ENCODE measurements at places on chromosomes 4 and X.

GRCh38 chr4:158823461-158823873 lies 54.6 kb downstream of the FNIP2 start:
- DNase-seq, result no peak

GRCh38 chrX:54292755-54293154 lies 65.1 kb downstream of the WNK3 start:
- DNase-seq, result no peak

DNA sequence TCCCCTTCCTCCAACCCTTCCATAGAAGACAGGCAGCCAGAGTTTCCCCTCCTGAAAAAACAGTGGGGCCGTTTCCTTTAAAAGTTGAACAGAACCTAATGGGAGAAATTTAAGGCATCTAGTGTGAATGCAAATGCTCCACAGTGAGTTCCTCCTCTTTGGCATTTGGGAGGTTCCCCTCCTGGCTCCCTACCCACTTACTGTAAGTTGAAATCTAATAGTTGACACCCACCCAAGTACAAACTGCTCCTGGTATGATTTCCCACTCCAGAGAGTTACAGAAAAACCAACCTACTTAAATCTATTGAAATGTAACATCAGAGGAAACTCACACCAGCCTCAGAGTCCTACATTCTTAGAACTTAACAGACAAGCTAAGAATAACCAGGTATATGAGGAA lies 17.6 kb downstream of the ENPEP start:
- DNase-seq, result no peak

DNA sequence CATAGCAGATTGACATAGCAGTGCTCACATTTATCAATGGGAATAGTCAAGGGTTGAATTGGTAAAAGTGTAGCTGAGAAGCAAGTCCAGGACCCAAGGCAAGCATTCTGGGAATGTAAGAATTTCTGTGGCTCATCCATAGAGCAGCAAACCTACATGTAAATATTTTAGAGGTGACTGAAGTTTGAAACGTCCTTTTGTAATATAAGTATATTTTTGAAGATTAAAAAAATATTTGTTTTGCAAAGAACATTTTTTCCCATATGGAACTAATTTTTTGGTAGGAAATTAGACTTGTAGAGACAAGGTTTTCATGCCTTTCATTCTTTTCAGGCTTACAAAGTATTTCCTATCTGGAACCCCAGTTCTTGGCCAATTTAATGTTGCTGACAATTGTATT lies 104.0 kb downstream of the TEX13A start:
- no peak for DNase-seq

- DNase-seq, result no peak
These were observed 260.6 kb upstream of the DIAPH2 start for GRCh38 chrX:96424007-96424406.

- no peak for DNase-seq
These were observed 37.2 kb downstream of the LRP2BP start for GRCh38 chr4:185358514-185358913.

GRCh38 chr4:3463556-3464348 lies 646 bp downstream of the DOK7 start:
- no peak for DNase-seq

- DNase-seq, result peak; percentile 17
These were observed 481 bp downstream of the UTP3 start for GRCh38 chr4:70688795-70689231.

DNA sequence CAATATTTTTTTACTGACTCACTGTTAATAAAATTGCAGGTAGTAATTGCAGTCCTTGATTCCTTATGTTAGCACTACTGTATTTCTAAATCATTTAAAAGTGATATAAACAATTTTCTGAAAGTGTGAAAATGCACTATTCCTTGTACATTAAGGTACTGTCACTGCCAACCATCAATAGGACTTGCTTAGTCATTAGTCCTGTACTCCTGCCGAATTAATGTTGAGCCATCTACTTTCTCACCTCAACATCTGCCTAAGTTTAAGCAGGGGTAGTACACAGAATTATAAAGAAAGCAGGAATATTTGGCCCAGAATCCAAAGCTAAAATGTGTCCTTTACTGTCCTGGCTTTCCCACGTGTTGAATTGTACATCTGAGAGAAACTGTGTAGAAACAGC lies 87.0 kb upstream of the TRPC3 start:
- no peak for DNase-seq

GRCh38 chr4:6620296-6620695 lies 20.2 kb upstream of the MRFAP1 start:
- DNase-seq, result no peak

GRCh38 chr4:118124997-118125396 lies 90.7 kb downstream of the NDST3 start:
- no peak for DNase-seq

DNA sequence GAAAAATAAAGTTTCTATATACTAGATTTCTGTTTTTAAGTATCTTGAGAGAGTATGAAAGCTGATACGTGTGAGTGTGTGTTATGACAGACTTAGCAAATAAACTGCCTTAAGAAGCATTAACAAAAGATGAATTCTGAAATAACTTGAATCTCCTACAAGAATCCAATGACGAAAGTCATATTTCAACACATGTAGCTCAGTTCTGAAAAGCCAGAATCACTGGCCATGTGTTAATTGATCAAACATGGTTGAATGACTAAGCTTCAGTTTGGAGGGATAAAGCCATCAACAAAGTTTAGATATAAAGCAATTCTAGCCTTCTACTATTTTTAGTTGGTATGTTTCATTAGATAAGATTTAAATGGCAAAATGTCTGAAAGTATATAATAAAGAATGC lies 88.5 kb upstream of the ETNPPL start:
- no peak for DNase-seq

- no peak for DNase-seq
These were observed 21.1 kb downstream of the FHIP1A start for GRCh38 chr4:151429957-151430570.

- no peak for DNase-seq
These were observed 863.9 kb downstream of the RAPGEF2 start for GRCh38 chr4:159966746-159967145.

DNA sequence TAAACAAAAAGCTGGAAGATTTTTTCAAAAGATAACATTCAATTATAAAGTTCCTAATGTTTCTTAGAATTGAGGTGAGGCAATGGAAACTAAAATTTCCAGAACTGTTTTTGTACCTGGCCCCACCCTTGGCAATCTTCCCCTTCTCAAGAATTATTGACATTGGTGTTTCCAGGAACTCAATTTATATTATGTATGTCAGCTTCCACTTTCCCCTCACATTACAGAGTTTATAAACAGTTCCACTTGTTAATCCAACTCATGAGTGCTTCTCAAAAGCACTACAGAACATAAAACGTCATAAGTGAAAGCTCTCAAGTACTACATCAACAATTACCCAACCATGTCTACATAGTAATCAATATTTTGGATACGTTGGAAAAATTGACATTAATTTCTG lies 107.4 kb downstream of the FAM13A start:
- no peak for DNase-seq

GRCh38 chr4:21845663-21846062 lies 102.9 kb downstream of the KCNIP4 start:
- no peak for DNase-seq

DNA sequence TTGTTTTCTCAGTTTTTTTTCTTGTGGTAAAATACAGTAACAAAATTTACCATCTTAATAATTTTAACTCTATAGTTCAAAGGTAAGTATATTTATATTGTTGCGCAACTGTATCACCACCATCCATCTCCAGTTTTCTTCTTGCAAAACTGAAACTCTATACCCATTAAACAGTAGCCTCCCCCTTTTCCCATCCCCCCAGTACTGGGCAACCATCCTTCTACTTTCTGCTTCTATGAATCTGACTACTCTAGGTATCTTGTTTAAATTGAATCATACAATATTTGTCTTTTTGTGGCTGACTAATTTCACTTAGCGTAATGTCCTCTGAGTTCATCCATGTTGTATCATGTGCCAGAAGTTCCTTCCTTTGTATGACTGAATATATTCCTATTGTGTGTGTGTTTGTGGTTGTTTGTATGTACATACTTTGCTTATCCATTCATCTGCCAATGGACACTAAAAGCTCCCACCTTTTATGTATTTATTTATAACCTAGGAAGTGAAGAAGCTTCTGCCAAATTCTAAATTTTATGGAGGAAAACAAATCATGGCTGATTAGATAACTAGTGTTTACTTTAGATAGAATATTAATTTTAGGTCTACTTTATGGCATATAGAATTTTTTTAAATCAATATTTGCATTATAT lies 10.0 kb downstream of the ABHD18 start:
- no peak for DNase-seq

DNA sequence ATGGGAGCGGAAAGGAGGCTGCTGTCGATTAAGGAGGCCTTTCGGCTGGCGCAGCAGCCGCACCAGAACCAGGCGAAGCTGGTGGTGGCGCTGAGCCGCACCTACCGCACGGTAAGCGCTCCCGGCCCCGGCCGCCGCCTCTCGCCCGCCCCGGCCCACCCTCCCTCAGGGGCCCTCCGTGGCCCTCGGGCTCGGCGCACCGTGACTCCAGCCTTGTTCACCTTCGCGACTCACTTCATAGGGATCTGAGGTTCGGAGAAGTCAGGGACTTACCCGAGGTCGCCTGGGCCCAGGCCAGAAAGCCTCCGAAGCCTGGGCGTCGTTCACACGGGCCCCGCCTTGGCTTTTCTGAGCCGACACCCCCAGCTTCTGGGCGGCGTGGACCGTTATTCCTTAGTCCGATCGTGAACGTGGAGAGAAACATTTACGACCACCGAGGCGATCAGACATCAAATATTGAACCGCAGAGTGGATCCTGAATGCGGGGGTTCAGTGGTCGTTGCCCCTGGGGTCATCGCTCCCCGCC lies 362 bp downstream of the NCAPG start:
- DNase-seq, result no peak

GRCh38 chrX:47361538-47362511 lies 8.6 kb upstream of the ZNF157 start:
- peak; percentile 91 for DNase-seq

GRCh38 chr4:10421344-10422055 lies 35.7 kb downstream of the ZNF518B start:
- no peak for DNase-seq

DNA sequence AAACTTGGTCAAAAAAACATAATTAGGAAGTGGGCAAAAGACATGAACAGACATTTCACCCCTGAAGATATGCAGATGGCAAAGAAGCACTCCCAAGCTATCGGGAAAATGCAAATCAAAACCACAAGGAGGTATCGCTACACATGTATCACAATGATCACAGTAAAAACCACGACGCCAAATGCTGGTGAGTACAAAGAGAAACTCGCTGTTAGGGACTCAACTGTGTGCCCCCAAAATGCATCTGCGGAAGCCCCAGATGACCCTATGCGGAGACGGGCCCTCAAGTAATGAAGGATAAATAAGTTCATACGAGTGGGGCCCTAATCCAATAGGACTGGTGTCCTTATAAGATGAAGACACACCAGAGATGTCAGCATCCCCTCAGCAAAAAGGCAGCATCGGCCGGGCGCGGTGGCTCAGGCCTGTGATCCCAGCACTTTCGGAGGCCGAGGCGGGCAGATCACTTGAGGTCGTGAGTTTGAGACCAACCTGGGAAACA lies 10.2 kb downstream of the GAK start:
- no peak for DNase-seq

GRCh38 chr4:6689506-6689960 lies 4.1 kb upstream of the S100P start:
- no peak for DNase-seq

DNA sequence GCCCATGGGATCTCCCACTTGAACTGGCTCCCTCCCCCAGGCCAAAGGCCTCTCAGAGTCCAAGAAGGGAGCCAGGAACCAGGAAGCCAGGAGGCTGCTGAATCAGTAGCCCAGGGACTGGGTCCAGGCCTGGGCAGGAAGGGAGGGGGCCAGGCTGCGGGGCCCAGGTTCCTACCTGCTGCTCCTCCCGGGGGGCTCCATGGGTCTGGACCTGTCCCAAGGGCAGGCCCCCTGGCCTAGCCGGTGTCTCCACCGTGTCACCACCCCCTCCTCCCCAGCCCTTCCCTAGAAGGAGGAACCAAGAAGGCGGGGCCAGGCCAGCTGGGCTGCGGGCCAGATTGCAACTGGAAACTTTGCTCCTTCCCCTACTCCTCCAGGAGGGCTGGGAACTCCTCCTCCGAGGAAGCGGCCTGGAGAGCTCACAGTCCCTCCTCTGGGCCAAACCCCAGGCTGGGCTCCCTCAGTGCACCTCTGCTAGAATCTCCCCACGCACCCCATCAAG lies at the start of gene IQSEC2:
IQSEC2 (minus strand) TSS at position 264 of the 502 bp plus-strand sequence.
- peak; percentile 61 for DNase-seq

DNA sequence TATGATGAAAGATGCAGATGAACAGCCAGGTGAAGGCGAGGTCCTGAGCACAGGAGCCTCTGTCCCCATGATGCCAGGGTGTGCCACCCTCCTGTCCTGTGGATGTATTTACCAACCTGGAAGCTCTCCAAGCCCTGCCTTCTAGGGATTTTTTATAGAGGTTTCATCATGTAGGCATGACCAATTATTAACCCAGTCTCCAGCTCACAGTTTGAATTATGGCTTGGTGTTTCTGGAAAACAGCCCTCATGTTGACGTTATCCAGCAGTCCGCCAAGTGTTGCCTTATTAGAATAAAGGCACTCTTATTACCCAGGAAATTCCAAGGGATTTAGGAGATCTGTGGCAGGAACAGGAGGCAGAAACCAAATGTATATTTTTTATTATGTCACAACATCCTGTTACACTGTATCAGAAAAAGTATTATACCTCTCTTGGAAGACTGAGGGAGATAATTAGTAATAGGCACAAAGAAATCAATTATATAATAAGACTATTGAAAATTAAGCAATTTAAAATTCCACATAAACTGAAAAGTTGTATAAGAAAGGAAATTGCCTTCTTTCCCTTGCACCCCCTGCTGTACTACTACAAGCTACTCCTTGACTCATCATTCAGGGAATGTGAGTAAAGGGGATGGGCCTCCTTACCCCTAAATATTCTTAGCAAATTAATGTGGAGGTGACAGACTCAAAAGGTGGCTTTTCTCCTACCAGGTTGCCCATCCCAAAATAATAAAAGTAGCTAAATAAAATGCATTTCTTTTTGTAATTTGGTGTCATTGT lies 129.6 kb downstream of the ZNF330 start:
- DNase-seq, result no peak

DNA sequence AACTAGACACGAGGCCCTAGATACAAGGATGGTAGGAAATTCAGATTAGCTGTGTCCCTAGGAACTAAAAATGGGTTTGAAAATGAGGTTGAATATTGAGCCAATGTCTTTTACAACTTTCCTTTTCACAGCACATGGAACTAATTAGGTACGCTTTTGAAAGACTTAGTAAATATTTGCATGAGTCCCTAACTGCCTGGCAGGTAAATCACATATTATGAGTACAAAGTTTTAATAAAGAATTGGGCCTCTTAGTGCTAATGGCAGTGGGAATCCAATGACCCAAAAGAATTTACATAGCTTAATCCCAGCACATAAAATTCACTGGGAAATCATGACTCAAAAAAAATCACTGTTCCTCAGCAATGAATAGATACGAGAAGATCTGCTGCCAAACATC lies 16.8 kb downstream of the MUC7 start:
- no peak for DNase-seq

DNA sequence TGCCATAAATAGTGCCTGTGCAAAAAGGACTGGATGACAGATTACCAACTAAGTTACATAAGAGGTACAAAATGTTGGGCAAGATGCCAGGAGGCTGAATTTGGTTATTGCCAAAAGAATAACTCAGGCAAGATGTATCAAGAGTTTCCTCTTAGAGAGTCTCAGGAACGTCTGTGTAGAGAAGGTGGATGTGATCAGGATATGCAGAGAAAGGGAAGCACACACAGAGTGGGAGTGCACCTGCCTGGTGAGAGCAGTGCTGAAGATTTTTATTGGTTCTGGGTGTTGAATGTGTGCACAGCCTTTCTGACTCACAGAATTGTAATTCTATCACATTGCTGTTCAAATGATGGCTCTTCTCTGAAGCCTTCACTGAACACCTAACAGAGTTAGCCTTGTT lies 156.8 kb upstream of the HS3ST1 start:
- DNase-seq, result no peak
